Pancreas (tissue), 10 donors: ENCODE measurements at places on chromosomes 16 and 17. TPM values are rescaled to one million over a fixed set of nuclear protein-coding genes. Genes with fewer than 3 reads are reported as not detected.

The CNTNAP4 gene
- not detected for total RNA-seq

DNA sequence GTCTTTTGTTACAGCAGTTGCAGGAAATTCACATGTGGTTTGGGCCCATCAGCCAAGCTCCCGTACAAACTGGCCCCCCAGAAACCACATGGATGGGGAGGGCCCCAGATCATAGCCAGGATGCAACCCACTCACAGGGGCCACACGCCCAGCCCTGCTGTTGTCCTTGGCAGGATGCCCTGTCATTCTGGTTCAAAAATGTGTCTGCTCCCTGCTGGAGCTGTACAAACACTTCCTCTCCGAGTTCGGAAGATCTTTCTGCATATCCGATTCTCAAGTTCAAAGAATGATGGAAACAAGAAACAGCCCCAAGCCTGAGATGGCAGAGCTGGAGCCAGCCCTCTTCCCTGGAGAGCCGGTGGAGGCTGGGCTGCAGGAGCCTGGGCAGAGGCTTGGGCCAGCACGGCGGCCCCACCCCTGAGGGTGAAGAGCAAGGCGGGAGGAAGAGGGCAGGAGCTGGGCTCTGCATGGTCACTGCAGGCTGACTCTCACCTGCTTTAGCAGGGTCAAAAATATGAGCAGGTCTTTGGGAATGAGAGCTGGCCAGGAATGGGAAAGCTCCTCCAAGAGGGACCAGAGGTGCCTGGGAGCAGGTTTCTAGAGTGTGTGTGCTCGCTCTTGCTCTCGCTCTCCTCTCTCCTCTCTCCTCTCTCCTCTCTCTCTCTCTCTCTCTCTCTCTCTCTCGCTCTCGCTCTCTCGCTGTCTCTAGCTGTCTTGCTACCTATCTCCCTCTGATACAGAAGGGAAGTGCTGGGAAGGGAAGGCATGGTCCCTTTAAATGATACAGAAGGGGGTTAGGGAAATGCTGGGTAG lies 34.7 kb upstream of the ENPP7 start:
- H3K36me3 ChIP-seq: no peaks in the 10 kb centered on the region
- no peaks in the 10 kb centered on the region for H3K27me3 ChIP-seq
- DNase-seq: no peak
- no peak overlapping the region for H3K27ac ChIP-seq

- peak overlapping the region; percentile 82 for H3K27ac ChIP-seq
- H3K36me3 ChIP-seq: peaks cover 7% of the 10 kb centered on the region
- peak; percentile 69 for DNase-seq
Observed at GRCh38 chr17:79832218-79833109, 6.8 kb downstream of the CBX4 start.

The TANGO6 gene
- total RNA-seq: 9.3 TPM
